ENCODE measurements at places on chromosomes 2 and 18. TPM values are rescaled to one million over a fixed set of nuclear protein-coding genes. Genes with fewer than 3 reads are reported as not detected.

Gene CNTNAP5
- total RNA-seq, result not detected

DNA sequence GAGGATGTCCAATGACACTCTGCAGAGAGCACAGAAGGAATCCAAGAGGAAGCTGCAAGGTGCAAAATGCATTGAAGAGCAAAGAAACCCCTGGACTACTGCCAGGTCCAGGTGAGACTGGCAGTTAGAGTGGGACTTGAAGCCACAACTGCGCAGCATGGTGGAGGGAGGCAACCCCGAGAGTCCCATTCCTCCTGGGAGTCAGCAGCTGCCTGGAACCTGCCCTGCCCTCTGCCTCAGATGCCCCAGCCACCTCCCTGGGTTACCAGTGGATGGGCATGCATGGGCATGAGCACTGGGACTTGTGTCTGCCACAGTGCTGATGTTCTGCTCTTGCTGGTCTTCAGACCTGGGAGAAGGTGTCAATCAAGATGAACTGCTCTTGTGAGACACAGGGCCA lies 43.2 kb downstream of the ANKMY1 start:
- no peak overlapping the region for H3K27ac ChIP-seq
- no peak for DNase-seq
- H3K4me3 ChIP-seq, result no peak overlapping the region
- peaks cover 16% of the 10 kb centered on the region for H3K36me3 ChIP-seq
- H3K27me3 ChIP-seq, result no peaks in the 10 kb centered on the region
- H3K4me1 ChIP-seq, result no peaks in the 10 kb centered on the region

Gene ANXA4
- total RNA-seq, result 82.9 TPM

- H3K4me3 ChIP-seq, result no peak overlapping the region
- H3K4me1 ChIP-seq, result no peaks in the 10 kb centered on the region
- no peak overlapping the region for H3K27ac ChIP-seq
- H3K36me3 ChIP-seq, result no peaks in the 10 kb centered on the region
- H3K27me3 ChIP-seq, result no peaks in the 10 kb centered on the region
- no peak for DNase-seq
These were observed 587.3 kb downstream of the ARHGAP15 start for GRCh38 chr2:143716522-143716921.

DNA sequence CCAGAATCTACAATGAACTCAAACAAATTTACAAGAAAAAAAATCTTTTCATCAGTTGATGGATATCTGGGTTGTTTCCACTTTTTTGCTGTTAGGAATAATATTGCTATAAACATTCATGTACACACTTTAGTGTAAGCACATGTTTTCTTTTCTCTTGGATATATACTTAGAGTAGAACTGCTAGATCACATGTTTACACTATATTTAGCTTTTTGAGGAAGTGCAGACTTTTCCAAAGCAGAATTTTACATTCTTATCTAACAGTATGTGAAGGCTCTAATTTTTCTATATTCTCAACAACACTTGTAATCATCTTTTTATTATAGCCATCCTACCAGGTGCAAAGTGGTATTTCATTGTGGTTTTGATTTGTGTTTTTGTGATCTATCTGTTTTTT lies 103.6 kb upstream of the RMP24 start:
- no peaks in the 10 kb centered on the region for H3K36me3 ChIP-seq
- H3K27ac ChIP-seq, result no peak overlapping the region
- no peaks in the 10 kb centered on the region for H3K27me3 ChIP-seq
- no peak overlapping the region for H3K4me3 ChIP-seq

DNA sequence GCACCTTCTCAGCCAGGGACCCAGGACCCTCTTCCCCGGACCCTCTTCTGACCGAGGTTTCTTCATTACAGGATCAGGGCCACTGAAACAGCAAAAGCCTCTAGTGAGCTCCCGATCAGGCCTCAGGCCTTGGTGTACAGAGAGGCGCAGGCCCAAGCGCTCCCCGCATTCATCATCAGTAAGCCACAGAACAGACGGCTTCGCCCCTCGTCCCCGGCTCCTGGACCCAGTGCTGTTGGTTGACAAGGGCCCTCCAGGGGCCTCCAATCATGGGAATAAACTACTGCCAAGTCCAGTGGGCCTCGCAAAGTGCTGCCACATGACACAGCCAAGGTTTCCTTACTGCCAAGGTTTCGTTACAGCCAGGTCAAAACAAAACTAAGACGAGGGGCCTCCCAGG lies 111.4 kb downstream of the ZNF516 start:
- H3K27ac ChIP-seq, result no peak overlapping the region
- no peaks in the 10 kb centered on the region for H3K36me3 ChIP-seq
- no peak for DNase-seq
- no peak overlapping the region for H3K4me3 ChIP-seq

Gene MC5R
- not detected for total RNA-seq

All from PC-9 (cell line).